ENCODE measurements at places on chromosomes 13 and 19.

GRCh38 chr19:19366434-19367396 is 38.8 kb upstream of the GATAD2A start:
- peak; percentile 56 for DNase-seq

- no peak for DNase-seq
These were observed 374.6 kb downstream of the DACH1 start for GRCh38 chr13:71492346-71492871.

GRCh38 chr13:24218338-24218737 is 57.8 kb downstream of the SPATA13 start:
- DNase-seq, result no peak

GRCh38 chr13:86569119-86569518 is 769.9 kb upstream of the SLITRK6 start:
- DNase-seq, result no peak

DNA sequence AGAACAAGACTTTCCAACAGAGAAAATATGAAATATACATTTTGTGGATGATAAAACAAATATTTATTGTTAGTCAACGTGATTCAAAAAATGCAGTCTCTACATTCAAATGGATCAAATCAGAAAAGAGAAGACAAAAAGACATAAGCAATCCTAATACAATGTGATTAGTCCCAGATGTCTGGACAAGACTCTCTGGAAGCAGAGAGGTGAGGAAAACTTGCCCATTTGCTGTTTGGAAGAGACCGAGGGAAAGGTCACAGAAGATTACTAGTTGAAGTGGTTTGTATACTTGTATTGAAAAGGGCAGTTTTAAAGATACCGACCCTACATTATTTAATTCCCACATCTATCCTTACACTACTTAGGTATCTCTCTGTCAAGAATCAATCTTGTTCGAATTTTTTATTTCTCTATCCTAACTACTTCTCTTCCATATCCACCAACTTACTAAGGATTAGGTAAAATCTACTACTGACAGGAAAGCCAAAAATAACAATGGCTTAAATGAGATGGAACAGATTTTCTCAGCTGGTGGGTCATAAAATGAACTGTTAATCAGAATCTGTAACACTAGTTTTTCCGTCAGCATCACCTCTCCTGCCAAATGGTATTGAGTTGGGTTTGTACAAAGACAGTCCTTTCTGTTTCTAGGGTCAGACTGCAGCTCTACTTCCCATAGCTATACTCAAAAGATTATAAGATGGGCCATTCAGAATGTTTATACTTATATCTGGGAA is 497.1 kb downstream of the DCT start:
- no peak for DNase-seq

- no peak for DNase-seq
These were observed 12.8 kb upstream of the CDC42EP5 start for GRCh38 chr19:54485851-54486250.

Data from right hindlimb (tissue), 1 donor.